NCI-H526 treated with DMSO at 0.1 percent for 48 hours (cell line): ENCODE measurements at places on chromosomes 7 and 10.

DNA sequence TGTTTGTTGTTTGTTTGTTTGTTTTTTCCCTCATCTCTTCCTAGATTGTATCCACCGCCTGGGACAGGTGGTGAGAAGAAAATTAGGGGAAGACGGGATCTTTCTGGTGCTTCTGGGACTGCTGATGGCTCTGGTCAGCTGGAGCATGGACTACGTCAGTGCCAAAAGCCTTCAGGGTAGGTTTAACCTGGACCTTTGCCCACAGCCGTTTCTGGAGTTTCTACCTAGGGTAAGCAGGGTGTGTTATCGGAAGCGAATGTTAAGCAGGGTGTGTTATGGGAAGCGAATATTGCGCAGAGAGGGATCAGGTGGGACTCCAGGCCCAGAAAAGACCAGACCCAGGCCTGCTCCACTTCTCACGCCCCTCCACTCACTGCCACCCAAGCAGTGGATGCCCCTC is 4.7 kb downstream of the CLCN1 start:
- no peak for DNase-seq

DNA sequence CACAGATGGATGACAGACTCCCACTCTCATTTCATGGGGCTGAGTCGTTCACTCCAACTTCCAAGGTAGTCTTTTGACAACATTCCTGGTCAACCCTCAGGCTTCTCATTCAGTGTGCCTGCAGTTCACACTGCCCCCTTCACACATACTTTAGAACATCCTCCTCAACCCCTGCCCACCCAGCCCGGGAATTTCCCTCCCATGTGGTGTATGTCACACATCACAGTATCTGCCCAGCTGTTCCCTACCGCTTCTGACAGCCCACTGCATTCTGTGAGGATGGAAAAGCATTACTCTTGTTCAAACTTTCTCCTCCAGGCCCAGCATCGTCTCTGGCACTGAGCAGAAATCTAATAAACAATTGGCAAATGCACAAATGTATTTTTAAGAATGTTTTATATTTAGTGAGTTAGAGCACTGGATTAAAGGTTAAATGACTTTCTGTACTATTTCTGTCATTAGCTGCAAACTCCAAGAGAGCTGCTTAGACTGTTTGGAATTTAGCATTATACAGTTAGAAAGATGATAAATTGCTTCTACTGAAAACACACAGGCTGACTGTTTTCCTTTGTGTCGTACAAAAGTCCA is 110.4 kb downstream of the SFMBT2 start:
- no peak for DNase-seq

GRCh38 chr10:55233090-55233489 is 432.1 kb upstream of the PCDH15 start:
- no peak for DNase-seq

DNA sequence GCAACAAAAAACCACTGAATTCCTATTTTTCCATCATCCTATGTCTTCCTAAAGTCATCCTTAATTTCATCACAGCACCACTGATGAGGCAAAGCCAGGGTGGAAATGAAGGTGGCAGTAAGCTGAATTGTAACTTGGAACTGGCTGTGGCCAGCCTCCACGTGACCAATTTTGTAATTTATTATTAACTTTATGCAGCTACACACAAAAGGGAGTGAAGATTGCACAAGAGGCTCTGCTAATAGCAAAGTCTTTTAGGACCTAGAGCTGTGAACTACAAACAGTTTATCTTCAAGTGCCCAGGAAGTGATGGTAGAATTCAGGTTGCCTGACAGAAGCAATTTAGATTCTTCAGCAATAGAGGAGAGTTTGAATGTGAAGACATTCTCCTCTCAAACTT is 176.4 kb downstream of the CCDC71L start:
- no peak for DNase-seq

- DNase-seq: no peak
Measured at GRCh38 chr10:13053794-13054462, 46.0 kb upstream of the OPTN start.

DNA sequence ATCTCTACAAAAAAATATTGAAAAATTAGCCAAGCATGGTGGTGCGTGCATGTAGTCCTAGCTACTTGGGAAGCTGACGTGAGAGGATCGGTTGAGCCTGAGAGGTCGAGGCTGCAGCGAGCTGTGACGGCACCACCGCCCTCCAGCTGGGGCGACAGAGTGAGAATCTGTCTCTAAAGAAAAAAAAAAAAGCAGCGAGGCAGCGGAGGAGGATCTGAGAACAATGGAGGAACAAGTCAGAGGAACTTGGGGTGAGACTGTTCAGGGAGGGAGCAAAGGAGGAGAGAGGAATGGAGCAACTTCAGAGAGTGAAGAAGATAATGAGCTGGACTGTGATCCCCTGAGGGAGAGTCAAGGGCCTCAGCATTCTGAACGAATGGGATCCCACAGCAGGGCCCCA is 85.4 kb downstream of the MKX start:
- no peak for DNase-seq

DNA sequence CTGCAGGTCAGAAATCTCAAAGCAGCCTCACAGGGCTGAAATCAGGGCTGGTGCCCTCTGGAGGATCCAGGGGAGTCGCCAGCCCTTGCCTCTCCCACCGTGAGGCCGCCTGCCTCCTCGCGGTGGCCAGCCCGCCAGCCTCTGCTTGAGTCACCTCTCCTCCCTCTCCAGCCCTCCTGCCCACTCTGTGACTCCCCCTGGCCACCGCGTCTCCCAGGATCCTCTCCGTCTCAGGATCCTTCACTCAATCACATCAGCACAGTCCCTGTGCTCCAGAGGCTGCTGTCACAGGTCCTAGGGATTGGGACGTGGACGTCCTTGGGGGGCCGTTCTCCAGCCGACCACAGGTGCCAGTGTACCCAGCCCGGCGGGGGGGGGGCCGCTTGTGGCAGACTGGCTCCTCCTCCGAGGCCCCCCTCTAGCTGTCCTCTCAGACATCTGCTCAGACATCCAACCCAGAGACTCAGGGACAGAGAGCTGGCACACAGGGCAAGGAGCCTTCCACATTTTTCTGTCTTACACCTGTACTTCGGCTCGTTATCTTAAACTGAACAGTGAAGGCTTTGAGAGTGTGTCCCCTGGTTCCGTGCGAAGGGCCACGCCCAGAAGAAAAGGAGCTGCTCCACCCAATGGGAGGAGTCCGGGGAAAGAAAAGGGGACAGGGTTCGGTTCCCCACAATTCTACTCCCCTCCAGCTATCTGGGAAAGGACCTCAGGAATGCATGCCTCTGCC is 9.4 kb upstream of the PPP2R2D start:
- no peak for DNase-seq

DNA sequence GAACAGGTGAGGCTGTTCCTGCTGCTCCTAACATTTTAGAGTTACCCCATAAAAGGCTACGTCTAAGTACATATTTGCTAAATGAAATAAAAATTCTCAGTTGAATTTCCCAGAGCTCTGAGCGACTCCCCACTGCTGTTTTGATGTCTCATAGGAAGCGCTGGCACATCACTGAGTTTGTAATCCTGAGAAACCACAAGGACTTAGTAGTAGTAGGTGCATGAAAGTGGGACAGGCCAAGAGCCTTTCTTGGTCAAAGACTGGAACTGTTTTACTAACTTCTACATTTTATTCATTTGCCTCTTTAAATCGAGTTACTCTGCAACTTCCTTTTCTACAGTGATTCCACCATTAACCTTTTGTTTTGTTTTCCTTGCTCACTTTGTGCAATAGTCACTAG is 85.9 kb downstream of the XPNPEP1 start:
- no peak for DNase-seq

DNA sequence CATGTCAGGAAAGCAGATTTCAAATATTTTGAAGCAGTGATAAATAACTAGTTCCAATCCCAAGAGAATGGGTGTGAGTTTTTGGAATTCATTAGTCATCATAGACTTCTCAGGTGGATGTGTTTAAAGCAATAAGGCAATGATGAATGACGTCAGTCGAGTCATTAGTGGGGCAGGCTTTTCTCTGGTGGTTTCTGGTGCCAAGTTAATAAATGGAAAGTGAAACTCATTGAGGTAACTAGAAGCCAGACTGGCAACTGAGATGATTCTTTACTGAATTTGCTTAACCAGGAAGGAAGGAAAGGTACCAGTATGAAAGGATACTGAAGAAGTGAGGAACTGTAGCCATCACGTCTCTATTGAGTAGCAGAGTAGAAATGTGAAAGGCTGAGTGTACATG is 311.0 kb downstream of the GPAM start:
- DNase-seq: no peak

GRCh38 chr10:124744102-124745050 is at the start of gene FAM53B:
Gene FAM53B (minus strand): TSS chr10:124744378. CDS start chr10:124706713, 37,665 bp downstream.
- peak; percentile 18 for DNase-seq

GRCh38 chr10:1571587-1572237 is 165.6 kb downstream of the ADARB2 start:
- no peak for DNase-seq

GRCh38 chr10:102230264-102230860 is 4.3 kb downstream of the ELOVL3 start:
- DNase-seq: no peak

DNA sequence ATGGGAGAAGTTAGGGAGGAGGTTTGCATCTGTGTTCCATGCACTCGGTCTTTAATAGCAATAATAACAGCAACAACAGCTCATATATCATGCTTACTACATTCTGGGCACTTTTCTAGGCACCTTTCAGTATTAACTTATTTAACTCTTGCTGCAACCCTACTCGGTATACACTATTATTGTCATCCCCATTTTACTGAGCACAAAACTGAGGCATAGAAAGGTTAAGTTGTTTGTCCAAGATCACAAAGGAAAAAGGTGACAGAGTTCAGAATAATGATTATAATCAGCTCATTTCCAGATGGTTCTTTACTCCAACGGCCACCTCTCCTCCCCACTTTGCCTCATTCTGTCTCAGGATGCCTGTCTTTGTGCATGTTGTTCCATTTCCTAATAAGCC is 102.1 kb upstream of the ABI1 start:
- no peak for DNase-seq

DNA sequence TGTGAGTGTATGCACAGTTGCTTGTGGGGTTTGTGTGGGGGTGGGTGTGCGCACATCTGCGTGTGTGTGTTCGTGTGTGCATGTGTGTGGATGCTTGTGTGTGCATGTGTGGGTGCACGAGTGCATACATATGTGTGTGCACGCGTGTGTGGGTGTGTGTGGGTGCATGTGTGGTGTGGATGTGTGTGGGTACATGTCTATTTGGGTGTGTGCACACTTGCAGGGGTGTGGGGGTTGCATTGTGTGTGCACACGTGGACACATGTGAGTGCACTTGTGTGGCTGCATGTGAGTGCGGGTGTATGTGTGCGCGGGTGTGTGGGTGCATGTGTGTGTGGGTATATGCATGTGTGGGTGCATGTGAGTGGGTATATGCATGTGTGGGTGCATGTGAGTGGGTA is 73.7 kb downstream of the NKX6-2 start:
- DNase-seq: no peak

GRCh38 chr7:129108581-129108980 is 35.9 kb upstream of the TSPAN33 start:
- no peak for DNase-seq

- no peak for DNase-seq
Measured at GRCh38 chr7:157502701-157503111, 165.9 kb downstream of the DNAJB6 start.

DNA sequence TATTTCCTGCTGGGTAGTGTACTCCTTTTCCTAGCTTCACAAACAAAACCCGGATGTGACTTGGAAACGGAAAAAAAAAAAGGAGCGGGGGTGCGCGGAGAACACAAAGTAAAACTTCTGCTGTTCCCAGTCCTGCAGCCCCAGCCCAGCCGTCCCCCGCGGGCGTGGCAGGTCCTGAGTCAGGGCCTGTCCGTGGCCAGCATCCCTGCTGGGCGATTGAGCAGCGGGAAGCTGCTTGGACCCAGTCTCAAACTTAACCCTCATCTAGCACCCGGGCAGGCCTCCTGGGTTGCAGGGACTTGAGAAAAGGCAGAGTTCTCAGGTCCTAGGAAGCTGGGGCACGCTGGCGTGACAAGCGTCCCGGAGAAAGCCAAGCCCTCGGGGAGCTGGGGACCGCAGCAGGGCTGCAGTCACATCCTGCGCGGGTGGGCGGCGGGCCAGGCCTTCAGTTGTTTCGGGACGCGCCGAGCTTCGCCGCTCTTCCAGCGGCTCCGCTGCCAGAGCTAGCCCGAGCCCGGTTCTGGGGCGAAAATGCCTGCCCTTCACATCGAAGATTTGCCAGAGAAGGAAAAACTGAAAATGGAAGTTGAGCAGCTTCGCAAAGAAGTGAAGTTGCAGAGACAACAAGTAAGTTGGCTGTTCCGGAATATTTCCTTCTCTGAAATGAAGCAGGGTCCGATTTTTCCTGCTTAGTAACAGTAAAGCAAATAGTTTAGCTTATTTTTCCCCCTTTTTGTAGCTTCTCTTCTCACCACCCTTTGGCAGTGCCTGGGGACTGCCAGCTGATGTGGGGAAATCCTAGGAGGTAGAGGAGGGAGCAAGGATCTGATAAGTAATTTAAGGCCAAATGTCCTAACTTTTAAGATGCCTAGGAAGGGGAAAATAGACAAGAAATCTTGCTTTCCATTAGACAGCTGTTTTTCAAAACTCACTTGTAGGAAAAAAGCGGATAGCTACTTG is at the start of gene GNG11:
Gene GNG11, plus strand, starts transcription at position 129 of the 960 bp plus-strand sequence. Its CDS starts 403 bp downstream, at position 532.
- no peak for DNase-seq

- no peak for DNase-seq
Measured at GRCh38 chr7:15848362-15848761, 161.9 kb upstream of the MEOX2 start.

GRCh38 chr7:86991093-86991769 is 68.2 kb downstream of the ELAPOR2 start:
- DNase-seq: no peak

- DNase-seq: no peak
Measured at GRCh38 chr7:92636018-92636560, 45.9 kb upstream of the FAM133B start.

DNA sequence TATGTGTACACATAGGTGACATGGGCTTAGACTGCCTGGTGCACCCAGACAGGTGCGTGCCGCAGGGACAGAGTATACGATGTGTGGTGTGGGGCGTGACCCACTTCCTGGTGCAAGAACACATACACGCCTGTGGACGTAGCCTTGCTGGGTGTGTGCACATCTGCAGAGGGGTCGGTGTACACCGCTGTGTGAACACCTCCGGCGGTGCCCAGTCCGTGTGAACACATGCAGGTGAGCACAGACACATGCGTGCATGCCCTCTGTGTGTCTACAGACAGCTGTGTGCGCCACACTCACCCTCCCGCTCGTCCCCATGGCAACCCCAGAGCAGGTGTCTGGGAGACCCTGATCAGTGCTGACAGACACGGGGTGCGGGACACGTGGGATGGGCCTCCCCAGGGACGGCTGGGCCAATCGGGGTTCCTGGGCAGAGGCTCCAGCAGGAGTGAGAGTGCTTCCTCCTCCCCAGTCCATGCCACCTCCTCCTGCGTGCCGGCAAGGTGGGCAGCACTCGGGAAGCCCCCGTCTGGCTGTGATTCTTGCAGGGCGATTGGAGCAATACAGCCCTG is 23.4 kb downstream of the ELFN1 start:
- no peak for DNase-seq
